Brain pericyte (primary cell): ENCODE measurements at places on chromosomes 4 and X.
A peak's percentile ranks its signal among the peaks of the same experiment; 100 is the strongest.

GRCh38 chrX:102669526-102669925 lies 18.2 kb downstream of the GPRASP1 start:
- DNase-seq, result no peak

DNA sequence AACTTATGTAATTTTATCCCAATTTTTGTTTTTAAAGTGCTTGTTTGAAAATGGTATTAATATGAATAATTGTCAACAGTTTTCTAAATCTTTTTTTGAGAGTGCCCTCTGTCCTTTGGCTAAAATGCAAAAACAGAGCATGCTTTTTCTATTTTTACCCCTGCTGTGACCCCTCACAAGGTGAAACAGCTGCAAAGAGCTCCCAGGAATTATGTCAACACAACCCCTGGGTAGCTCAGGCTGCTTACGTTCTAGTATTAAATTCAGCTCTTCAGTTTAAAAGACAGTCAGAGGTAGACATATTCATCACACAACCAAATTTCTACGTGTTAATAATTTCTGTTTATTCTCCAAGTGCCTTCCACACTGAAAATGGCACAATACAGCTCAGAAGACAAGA lies 367.5 kb downstream of the PRDM5 start:
- peak; percentile 15 for DNase-seq

- DNase-seq, result no peak
Observed at GRCh38 chrX:40402831-40403533, 177.8 kb upstream of the ATP6AP2 start.

GRCh38 chr4:14125375-14126129 lies 498.0 kb upstream of the BOD1L1 start:
- DNase-seq, result no peak

GRCh38 chr4:38821739-38822138 lies 17.1 kb upstream of the TLR1 start:
- DNase-seq, result no peak

GRCh38 chrX:112867570-112867969 lies 26.9 kb upstream of the AMOT start:
- DNase-seq, result no peak

GRCh38 chrX:94204524-94204923 lies 530.5 kb downstream of the FAM133A start:
- no peak for DNase-seq

DNA sequence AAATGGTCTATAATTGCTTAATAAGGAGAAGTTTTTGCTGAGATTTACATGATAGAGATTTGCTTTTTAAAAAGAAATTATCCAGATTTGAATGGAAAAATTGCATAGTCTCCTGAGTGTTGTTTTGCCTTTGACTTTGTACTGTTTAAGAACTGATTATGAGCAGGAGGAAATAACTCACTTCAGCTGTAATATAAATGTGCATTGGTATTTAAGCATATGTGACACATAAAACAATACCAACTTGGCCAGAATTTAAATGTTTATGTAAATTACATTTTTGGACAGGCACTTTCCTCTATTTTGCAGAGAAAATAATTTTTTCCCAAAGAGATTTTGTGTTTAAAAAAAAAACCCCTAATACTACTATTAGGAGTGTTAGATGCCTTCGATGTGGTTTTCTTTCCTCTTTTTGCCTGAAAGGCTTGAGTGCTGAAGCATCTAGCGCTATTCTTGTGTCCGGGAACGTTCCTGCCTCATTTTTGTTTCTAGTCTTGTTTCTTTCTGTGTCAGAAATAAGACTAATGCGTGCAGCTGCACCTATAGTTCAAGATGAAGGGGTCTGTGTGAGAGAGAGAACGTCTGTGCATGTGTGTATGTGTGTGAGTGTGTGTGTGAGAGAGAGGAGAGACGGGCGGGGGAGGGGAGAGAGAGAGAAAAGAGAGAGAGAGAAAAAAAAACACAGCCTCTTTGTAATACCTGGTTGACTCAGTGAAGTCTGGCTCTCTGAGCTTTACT lies 60.8 kb downstream of the TBL1X start:
- DNase-seq, result no peak

GRCh38 chrX:148961985-148962384 lies 461.6 kb downstream of the AFF2 start:
- DNase-seq, result no peak

- DNase-seq, result no peak
Observed at GRCh38 chrX:113802837-113803236, 781.0 kb upstream of the HTR2C start.

- no peak for DNase-seq
Observed at GRCh38 chrX:134732676-134733075, 74.4 kb upstream of the PLAC1 start.

DNA sequence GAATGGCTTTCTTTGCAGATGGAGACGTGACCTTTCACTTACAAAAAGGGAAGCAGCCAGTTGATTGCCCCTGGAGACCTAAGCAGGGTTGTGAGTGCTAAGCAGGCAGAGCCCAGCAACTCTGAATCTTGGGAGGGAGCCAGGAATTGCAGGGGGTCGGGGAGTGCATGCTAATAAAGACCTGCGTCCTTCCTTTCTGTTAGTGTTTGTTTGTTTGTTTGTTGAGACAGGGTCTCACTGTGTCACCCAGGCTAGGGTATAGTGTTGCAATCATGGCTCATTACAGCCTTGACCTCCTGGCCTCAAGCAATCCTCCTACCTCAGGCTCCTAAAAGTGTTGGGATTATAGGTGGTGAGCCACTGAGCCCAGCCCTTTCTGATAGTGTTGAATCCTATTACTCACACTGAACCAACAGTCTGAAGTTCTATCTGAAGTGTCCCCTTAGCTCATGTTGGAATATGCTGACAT lies 137.4 kb downstream of the CEP135 start:
- no peak for DNase-seq

GRCh38 chrX:149881081-149881711 lies at the start of gene MAGEA8:
Gene MAGEA8 (plus strand): TSS chrX:149881183. CDS start chrX:149884273, 3,090 bp downstream.
- DNase-seq, result no peak

DNA sequence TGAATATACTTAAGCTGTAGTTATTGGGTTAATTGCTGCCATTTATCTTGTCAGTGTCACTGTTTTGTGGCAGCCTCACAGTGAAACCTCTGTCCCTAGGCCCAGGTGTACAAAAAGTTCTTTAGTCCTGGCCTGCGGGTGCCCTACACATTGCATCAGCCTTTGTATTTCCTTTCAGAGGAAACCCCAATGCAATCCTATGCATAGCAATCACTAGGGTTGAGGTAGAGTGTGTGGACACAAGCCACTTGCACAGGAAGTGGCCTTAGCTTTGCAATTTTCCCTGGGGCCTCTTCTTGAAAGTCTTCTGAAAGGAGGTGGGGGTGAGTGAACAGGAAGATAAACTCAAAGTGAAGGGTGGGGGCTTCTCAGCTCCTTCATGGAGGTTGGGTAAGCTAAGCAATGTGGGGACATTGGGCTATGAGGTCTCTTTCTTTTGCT lies 27.8 kb downstream of the VSIG4 start:
- no peak for DNase-seq

DNA sequence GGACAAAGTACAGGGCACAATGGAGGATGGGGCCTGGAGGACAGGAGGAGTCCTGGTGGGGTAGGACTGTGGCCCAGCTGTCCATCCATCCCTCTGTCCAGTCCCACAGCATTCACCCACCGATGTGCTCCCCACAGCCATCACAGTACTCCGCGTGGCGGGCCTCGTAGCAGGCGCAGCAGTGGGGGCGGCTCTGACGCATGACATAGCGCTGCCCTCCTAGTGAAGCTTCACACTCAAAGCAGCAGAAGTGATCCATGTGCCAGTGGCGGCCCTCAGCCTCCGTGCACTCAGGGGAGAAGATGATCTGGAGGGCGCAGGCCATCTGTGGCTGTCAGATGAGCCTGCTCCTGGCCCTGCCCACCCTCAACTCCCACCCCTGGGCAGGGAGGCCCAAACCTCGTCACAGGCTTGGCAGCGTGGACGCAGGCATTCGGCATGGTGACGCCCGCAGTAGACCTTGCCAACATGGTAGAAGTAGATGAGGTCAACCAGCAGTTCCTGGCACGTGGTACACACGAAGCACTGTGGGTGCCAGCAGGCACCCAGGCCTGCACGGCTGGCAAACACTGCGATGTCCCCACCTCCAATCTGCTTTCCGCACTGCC lies 6.3 kb downstream of the PLP2 start:
- DNase-seq, result no peak

DNA sequence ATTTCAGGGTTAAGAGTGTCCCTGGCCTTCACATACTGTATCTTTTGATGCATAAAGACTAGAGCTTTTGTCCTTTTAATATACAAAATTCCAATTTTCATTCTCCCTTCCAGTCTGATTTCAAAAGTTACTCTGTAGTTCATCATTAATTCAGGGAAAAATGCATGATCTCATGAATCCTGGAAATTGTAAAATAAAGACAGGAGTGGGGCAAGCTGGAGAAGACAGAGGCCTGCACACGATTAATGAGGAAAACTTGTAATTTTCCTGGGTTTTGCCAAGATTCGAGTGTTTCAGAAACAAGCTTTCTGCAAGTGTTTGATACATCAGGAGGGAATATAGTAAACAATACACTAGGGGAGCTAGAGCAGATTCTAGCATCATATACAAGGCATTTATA lies 947.9 kb downstream of the FAT4 start:
- DNase-seq, result no peak

DNA sequence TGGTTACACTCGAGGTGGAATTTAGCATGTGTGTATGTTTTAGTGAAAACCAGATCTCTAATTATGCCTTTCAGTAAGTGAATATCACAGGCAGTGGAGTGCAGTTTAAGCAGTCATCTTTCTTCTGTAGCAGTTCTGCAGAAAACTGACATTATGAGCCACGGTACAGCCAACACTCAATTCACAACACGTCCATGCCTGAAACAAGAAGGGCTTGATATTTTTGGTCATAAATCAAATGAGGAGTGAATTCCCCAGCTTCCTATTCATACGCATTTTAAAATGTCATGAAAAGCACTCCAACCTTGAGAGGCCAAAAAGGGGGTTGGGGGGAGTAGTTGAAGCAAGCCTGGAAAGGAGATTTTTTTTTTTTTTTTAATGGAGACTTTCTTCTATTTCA lies 316.7 kb downstream of the ARHGAP10 start:
- DNase-seq, result no peak

- DNase-seq, result no peak
Observed at GRCh38 chrX:134287346-134287745, 50.4 kb downstream of the CCDC160 start.

DNA sequence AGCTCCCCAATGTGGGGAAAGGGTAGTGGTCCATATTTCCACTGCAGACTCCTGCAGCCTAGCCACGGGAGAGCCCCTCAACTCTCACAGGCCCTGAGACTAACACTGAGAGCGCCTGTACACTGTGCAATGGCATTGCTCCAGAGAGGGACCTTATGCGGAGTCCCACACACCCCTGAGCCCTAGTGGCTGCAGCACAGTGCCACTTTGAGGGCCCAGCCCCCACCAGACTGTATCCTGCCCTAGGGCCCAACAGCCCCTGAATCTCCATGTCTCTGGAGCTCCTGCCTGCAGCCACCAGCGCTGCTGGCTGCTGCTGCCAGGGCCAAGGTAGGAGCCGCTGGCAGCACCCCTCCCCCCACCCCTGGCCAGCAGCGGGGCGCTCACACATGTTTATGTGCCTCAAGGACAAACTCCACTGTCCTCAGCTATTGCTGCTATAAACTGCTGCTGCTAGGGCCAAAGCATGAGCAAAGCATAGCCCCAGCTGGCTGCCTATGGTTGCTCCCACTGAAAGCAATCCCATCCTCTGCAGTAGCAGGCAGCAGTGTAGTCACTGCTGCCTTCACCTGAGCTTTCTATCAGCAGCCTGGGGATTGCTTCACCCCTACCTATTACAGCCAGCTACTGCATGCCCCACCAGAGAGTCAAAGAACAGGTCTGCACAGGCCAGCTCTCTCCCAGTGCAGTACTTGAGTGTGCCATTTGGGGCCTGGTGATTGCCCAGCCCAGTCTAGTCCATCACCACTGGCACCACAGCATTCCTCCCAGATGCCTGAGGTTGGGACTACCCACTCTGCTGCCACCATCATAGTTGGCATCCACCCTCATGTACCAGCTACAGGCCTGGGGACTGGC lies 24.3 kb downstream of the TMEM154 start:
- DNase-seq, result no peak

- DNase-seq, result peak; percentile 15
Observed at GRCh38 chrX:7746856-7747255, 96.1 kb upstream of the VCX start.

GRCh38 chrX:38796946-38797345 lies 4.3 kb upstream of the MID1IP1 start:
- no peak for DNase-seq

DNA sequence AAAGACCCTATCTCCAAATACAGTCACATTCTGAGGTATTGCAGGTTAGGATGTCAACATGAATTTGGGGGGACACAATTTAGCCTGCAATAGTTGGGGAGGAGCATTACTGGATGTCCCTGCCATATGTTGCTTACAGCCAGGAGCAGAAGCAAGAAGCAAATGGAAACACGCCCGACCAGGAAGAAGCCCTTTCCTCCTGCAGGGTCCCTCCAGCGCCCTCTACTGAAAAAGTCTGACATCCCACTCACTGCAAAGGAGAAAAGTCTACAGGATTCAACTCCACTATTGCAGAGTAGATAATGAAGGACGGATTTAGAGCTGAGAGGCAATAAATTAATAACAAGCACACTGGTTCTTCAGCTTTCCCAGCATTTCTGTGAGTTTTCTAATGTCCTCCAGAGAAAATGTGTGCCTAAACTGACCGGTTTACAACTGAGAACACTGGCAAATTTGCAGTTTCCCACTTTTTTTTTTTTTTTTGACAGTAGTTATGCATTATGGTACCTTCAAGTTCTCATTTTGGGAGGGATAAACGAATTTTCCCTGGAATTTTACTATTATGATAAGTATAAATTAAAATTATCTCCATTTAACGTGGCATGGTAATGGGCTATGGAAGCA lies 31.7 kb downstream of the COQ2 start:
- no peak for DNase-seq

- DNase-seq, result no peak
Observed at GRCh38 chrX:52265713-52266112, 81.0 kb downstream of the MAGED4 start.

DNA sequence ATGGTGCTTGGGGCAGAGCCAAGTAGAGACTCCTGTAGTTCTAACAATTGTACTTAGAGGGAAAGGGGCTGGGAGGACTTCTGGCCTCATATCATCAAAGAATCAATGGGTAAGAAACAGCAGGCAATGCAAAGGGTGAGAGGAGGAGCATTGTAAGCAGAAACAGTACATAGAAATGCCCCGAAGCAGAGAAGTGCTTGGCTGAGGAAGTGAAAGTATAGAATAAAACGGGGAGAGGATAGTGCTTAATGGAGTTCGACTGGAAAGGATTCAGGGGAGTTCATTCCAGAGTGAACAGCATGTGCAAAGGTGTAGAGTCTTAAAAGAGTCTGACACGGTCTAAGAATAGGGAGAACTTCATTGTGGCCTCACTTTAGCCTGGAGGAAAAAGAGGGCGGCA lies 103.0 kb downstream of the SYNPO2 start:
- no peak for DNase-seq

- no peak for DNase-seq
Observed at GRCh38 chrX:41588271-41588670, 100.5 kb upstream of the GPR34 start.

- no peak for DNase-seq
Observed at GRCh38 chrX:131827935-131828334, 195.2 kb upstream of the STK26 start.

GRCh38 chr4:30867427-30867826 lies 147.3 kb downstream of the PCDH7 start:
- DNase-seq, result no peak

- DNase-seq, result no peak
Observed at GRCh38 chr4:138174981-138175794, 67.0 kb downstream of the SLC7A11 start.

- no peak for DNase-seq
Observed at GRCh38 chrX:70262952-70263567, 3.1 kb upstream of the P2RY4 start.
